GM19239 (cell line): ENCODE measurements at places on chromosomes 2 and 18.

GRCh38 chr2:168564641-168565040 is 108.6 kb downstream of the CERS6 start:
- no peak for DNase-seq

DNA sequence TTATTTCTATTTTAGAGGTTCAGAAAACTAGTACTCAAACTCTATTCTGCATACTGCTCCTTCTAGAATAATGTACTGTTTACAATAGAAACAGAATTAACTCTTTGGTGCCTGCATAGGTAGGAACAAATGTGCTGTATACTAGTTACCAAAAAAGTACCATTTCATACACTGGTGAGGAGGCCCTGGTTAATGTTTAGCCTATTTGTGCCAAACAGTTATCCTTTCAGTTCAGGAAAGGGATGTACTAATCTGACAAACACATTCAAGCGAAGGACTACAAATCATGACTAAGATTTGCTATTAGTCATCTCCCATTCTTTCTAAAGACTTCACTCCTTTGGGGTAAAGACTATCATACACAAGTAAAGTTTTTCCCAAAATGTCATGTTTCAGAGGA is 47.4 kb downstream of the EXOC6B start:
- DNase-seq, result no peak

GRCh38 chr2:170465241-170465640 is 249.9 kb upstream of the SP5 start:
- DNase-seq, result no peak

- DNase-seq, result no peak
These were observed 74.6 kb downstream of the SLC4A3 start for GRCh38 chr2:219701847-219702634.

- DNase-seq, result no peak
These were observed 57.8 kb downstream of the FASTKD2 start for GRCh38 chr2:206823178-206823577.
